NK-92 treated with Interleukin-12 subunit alpha and Interleukin-12 subunit beta, amount 100 ng/mL, for 24 hours (cell line): ENCODE measurements at places on chromosomes 6 and 20.
A peak's percentile ranks its signal among the peaks of the same experiment; 100 is the strongest.

DNA sequence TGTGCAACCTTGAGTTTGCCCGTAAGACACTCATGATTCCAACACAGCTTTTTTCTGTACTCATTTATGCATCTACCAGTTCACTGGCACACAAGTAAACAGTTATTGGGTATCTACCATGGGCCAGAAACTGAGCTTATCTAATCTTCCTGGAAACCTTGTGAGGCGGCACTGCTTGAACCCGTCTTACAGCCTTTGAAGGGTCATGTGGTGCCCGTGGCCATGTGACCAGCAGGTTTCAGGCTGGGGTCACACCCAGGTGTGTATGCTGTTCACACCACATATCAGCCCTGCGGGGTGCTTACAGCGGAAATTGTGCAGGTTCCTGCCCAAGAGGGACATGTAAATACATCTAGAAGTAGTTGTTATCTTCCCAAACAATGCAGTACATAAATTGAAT, 6.1 kb downstream of the THBD start:
- peak; percentile 21 for DNase-seq

- no peak for DNase-seq
These were observed 3.8 kb downstream of the ELOVL5 start for GRCh38 chr6:53344969-53345368.

- DNase-seq = no peak
These were observed 10.1 kb downstream of the PPP1R3G start for GRCh38 chr6:5095236-5095635.

DNA sequence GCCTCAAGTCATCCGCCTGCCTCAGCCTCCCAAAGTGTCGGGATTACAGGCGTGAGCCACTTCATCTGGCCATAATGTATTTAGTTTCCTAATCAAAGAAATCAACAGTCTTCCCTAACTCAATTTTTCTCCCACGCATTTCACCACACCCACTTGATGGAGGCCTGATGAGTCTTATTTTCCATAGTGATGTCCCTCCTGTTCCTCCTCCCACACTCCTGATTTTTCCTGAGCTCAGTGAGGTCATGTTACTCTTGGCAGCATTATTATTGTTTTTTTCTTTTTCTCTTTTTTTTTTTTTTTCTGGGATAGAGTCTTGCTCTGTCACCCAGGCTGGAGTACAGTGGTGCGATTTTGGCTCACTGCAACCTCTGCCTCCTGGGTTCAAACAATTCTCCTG, 8.9 kb downstream of the ABRACL start:
- no peak for DNase-seq

DNA sequence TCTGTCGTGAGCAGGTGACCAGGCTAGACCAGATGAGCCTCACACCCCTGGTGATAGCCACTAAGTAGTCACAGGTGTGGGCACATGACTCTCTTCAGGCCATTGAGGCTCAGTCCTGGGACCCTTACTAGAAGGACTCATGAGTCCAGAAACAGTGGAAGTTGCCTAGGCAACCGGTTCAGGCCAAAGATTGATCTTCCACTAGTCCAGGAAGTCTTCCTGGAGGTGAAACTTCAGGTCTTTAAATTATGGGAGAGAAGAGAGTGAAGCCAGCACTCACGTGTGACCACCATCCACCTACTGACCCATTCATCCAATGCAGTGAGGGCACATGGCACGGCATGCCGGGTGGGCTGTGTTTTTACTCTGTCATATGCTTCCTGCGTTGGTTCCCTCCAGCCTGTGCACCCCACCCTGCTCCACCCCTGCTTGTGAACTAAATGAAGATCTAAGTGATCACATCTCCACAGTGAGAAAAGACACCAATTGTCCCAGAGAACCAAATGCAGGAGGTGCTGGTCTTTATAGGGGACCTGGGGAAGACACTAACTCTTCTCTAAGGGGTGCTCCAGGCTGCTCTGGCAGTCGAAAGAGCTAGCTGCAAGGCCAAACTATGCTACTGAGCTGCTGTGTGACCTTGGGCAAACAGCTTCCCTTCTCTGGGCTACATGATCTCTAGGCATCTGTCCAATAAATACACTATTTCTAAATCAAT, 12.5 kb upstream of the STX16 start:
- no peak for DNase-seq

- DNase-seq = no peak
These were observed 155.5 kb upstream of the DST start for GRCh38 chr6:56798163-56798562.

DNA sequence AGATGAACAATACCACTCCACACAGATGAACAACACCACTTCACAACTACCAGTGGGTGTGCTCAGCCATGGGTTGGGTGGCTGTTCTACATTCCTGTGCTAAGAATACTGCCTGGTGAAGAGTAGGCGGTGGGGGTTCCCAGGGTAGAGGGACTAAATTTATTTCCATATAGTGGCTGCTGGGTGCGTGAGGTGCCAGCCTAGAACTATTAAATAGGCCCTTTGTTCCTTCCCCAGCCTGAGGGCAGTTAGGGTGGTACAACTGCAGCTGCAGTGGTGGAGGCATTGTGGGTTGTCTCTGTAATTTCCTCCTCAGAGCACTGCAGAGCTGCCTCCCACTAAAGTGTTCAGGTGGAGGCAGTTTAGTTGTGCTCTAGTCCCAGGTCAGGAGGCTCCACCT, 618.4 kb downstream of the MMUT start:
- DNase-seq = no peak

GRCh38 chr6:40947876-40948526, 91.0 kb downstream of the UNC5CL start:
- no peak for DNase-seq

GRCh38 chr6:142570221-142570671, 268.4 kb downstream of the ADGRG6 start:
- no peak for DNase-seq

GRCh38 chr6:37516920-37517405, 17.3 kb upstream of the CCDC167 start:
- no peak for DNase-seq

DNA sequence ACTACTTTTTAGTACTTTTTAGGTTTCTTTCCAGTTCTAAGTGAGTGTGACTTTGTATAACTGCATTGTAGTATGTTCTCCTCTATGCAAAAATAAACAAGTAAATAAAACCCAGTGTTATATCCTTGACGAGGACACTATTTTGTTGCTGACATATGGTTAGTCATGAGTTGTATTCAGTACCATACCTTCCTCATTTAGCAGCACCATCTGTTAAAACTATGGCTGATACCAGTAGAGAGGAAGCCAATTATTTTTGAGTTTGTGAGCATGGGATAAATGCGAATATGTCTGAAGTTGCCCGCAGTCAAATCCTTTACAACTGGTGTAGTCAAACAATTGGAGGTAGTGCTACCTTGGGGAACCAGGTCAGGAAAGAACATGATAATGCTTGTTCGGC, 74.1 kb downstream of the CDKAL1 start:
- no peak for DNase-seq

- DNase-seq = peak; percentile 31
These were observed 72.4 kb upstream of the NXT1 start for GRCh38 chr20:23278172-23278571.

GRCh38 chr20:1840817-1841553, 54.2 kb upstream of the SIRPA start:
- DNase-seq = no peak

- DNase-seq = no peak
These were observed 12.1 kb upstream of the RAB5IF start for GRCh38 chr20:36593347-36593929.

- no peak for DNase-seq
These were observed 4.4 kb downstream of the TFAP2A start for GRCh38 chr6:10410207-10411050.

DNA sequence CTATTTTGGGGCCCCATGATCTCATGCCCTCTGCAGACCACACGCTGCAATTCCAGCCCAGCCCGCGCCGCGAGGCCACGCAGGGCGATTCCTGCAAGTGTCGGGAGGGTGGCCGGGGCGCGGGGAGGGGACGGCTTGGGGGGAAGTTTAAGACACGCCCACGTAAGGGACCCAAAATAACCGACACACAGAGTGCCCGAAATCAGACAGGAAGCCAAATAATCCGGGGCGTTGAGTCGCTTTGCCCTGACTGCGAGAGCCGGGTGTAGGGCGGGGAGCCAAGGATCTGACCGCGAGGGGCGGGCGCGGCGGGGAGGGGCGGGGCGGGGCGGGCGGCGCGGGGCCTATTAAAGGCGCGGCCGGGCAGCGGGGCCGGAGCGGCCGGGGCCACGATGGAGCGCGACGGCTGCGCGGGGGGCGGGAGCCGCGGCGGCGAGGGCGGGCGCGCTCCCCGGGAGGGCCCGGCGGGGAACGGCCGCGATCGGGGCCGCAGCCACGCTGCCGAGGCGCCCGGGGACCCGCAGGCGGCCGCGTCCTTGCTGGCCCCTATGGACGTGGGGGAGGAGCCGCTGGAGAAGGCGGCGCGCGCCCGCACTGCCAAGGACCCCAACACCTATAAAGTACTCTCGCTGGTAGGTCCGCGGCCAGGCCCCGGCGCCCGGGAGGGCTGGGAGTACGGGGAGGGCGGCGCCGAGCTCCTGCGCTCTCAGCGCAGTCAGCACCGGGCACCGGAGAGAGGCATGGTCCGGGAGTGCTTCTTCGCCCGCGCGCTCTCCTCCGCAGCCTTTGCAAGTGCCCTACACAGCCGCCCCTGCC, at the start of gene ENPP1:
TSS of gene ENPP1 (plus strand) at position 377 of the 816 bp plus-strand sequence. CDS start at position 393, 16 bp downstream.
- DNase-seq = no peak

GRCh38 chr6:63452125-63452524, 120.2 kb upstream of the LOC128125822 start:
- no peak for DNase-seq

DNA sequence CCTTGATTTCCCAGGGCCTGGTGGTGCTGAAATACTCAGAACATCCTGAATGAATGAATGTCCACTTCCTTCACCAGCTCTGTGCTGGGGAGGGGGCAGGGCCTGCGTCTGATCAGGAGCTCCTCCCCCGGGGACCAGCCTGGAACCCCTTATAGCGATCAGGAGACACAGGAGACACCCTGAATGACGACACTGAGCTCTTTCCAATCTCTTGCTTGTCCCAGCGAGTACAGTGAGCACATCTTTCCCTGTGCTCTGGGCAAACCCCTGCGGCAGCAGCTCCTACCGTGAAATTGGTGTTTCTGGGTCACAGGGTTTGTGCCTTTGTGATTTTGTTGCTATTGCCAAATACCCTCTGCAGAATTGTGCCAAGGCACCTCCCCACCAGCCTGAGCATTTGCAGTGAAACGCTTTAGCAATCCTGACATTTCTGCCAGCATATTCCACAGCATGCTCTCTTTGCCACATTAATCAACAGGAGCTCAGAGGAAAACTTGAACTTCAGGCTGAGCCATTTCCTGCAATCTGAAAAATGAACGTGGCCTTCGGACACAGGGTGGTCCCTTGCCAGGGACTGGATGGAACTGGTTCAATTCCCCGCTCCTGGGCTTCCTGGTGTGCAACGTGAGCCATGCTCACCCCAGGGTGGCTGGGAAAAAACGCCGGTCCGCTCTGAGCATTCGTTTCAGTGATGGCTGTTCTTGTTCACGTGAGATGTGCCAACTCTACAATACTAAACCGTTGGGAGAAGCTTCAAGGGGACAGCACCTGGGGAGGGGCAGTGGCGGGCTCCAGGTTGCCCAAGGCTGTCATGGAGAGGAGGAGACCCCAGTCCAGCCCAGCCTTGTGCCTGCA, 23.1 kb upstream of the MRGBP start:
- no peak for DNase-seq

DNA sequence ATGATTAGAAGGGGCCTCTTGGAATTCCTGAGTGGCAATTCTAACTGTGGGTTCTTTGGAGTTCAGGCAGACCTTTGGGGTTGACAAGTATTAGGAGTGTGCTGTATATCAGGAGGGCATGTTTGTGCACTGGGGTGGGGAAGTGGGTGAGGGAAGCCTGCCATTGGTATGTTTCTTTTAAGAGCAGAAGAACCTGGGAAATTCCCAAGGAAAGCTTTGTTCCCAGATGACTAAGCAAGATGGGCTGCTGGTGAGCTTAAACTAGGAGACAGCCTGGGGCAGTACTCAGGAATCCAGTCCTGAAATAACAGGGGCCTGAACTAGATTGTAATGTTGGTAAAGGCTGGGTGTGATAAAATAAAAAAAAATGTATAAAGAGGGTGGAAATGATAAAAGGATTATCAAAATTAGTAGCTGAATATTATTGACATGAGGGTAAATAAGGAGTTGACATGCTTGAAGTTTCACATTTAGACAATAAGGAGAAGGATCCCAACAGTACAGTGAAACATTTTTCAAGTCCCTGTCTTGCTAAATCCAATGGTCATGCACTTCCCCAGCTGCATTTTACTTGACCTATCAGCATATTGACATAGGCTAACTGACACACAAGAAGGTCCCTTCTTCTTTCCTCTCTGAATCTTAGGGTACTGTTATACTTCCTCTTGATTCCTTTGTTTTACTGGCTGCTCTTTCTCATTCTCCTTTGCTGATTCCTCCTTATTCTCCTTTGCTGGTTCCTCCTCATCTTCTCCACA, 18.4 kb upstream of the IFNGR1 start:
- no peak for DNase-seq

GRCh38 chr20:2955257-2955970, 82.1 kb downstream of the PTPRA start:
- no peak for DNase-seq

DNA sequence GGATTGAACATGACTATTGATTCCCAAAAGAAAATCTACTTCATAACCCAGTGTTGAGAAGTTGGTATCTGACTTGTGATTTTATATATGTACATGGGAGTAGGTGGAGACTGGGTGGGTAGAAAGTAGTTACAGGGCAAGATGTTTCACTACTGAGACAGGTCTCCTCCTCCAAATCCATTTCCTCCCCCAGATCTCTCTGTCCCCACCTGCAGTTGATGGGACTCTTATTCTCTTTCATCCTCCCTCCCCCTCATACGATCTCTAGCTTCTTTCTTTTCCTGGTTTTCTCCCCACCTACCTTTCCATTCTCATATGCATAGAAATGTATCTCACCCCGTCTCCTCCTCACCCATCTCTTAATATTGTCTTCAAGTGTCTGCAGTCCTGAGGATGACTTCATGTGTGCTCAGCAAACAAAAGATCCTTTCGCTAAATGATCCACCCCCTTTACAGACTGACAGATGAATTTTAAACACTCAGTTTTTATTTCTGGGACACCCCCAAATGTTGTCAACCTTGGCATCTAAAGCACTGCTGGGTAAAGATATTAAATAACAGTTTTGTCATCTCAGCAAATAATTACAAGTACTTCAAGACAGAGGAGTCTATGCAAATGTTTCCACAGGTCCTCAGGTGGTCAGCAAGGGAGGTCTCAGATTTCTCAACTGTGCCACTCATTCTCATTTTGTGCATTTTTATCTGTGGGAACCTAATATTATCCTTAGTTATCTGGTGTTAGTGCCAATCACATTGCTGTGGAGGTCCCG, 18.7 kb upstream of the HECA start:
- no peak for DNase-seq

DNA sequence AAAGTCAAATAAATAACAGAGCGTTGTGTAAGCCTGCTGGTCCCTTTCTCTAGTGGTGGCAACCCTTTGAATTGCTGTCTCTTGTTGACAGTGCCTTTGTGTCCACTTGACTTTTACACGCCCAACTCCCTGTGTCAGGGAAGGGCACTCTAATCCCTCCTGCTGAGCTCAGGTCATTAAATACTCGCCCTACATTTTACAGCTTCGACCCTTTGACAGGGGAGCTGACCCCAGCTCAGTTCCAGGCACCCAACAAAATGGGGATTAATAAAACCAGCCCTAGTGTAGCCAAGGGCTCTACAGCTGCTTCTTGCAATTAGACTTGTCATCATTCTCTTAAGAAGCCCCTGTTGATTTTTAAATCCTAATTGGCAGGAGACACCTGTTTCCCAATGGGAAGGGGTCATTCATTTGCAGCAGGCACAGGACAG, 308.2 kb downstream of the EYA4 start:
- DNase-seq = no peak

- DNase-seq = peak; percentile 40
These were observed 544 bp upstream of the ACAT2 start for GRCh38 chr6:159761129-159761872.

- DNase-seq = no peak
These were observed 51.6 kb downstream of the ZHX3 start for GRCh38 chr20:41265938-41266337.
